ENCODE measurements at places on chromosomes 2 and 18.

DNA sequence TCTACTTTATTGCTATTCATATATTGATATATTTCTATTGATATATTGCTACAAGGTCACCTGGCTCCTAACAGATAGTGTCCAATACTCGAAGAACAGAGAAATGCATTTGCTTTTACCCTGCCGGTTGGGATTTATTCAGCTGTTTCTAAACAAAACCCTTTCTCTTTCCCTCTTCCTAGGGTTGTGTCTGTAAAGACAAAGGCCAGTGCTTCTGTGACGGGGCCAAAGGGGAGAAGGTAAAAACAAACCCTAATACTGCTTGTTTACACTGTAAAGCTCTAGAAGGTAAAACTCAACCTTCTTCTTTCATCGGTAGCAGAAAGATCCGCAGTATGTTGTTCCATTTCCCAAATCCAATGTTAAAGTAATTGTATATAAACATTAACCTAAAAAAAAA lies 73.4 kb downstream of the COL4A3 start:
- no peak for DNase-seq

DNA sequence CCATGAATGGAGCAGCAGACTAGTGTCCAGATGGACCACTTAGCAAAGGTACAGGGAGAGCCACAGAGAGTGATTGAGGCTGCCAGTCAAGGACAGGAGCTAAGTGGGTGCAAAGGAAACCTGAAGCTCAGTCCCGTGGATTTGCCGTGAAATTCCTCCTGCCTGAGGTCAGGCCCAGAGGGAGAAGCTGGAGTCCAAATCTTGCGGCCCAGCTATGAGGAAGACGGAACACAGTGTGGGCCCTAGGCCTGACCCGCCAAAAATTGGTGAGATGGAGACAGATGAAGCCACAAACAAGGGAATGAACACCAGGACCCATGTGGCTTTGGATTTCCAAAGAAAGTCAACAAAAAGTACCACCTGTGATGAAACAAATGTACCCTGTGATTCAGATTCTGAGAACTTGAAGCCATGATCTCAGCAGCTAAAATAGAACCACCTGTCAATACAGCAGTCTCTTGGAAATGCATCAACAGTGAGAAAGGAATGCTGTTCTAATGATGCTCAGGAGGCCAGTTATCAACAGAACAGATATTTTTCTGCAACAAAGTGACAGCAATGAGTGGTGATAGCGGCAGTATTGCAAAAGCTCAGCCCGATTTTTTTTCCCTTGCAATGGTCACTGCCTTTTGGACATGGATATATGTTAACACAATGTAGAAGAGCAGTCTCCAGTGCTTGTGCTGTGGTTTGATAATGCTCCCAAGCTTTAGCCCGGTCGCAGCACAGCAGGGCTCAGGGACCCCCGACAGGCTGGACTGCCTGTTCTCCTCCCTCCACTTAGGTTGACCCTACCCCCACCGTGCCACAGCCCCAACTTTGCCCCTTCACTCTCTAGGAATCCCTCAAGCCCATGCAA lies 10.7 kb downstream of the COL6A3 start:
- no peak for DNase-seq

DNA sequence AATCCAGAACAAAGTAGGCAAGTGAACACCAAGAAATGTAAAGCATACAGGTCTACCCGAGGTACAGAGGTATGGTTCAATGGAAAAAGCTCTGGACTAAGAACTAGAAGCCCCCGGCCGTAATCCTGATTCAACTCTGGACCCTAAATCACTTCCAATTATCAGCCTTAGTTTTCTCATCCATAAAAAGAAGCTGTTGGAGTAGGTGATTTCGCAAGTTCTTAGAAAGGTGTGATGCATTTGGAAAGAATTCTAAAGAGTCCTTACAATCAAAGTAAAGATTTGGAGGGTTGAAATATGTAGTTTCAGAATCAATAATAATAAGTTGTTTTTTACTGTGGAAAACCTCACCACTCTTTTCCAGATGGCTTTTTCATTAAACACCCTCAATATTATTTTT lies 622.1 kb upstream of the ID2 start:
- DNase-seq = no peak

DNA sequence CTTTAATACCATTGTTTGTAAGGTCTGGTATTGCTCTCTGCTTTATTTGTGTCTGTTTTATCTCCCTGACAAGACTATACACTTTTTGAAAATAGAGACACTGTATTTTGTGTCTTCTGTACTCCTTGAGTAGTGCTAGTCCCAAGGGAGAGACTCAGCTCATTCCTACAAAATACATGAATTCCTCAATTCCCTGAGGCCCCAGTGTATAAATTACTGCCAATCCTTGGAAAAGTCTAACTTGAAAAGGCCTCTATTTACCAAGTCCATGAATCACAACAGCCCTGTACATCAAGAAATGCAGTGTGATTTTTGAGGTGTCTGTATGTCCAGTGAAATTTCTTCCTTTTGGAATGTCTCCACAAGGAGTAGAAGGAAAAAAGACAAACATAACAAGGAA lies 34.9 kb upstream of the NEDD4L start:
- DNase-seq = no peak

DNA sequence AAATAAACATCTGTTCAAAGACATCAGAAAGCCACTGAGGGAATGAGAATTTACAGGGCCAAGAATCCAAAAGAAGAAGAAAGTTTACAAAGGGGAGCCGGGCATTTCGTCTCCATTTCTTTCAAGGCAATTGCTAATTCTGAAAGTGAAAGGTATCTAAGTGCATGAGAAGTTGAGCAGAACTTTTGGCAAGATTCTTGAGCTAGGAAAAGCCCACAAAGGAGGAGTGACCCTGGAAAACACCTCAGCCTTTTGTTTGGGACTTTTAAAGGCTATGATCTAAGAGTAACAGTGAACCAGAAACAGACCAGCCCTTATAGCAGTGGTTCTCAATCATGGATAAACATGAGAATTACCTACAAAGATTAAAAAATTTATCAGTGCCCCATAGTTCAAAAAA lies 87.4 kb downstream of the MDH1 start:
- DNase-seq = no peak

DNA sequence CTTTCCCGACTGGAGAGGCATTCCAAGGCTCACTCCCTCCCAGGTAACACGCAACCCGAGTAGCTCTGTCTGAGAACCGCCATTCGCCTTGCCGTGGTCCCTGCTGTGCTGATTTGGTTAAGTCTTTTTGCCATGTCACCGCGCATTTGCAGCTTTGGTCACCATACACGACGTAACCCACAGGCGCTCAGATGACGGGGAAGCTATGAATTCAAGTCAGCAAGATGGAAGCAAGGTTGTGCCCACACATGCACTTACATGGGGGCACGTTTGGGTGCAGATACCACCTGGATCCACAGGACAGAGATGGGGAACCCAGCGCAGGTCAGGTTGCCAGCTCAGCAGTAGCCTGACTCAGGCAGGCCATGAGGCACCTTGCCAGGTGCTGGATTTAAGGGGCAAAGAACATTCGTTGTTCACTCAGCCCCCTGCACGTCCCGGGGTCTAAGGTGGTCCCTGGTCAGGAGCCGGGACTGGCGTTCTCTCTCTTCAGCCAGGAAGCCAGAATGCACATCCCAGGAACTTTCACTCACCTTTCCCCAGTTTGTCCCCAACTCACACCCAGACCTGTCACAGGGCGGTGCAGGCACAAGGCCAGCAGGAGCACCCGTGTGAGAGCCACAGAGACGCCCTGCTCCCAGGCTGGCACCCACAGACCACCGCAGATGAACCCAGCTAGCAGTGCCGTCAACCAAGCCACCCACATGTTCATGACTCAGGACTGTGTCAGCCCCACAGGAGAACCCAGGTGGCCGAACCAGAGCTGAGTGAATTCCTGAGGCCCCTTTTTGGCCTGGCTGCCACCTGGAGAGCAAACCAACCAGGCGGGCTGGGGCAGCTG lies 19.9 kb downstream of the SNED1 start:
- no peak for DNase-seq

- DNase-seq = no peak
These were observed 68.9 kb downstream of the PTRHD1 start for GRCh38 chr2:24724111-24724775.

DNA sequence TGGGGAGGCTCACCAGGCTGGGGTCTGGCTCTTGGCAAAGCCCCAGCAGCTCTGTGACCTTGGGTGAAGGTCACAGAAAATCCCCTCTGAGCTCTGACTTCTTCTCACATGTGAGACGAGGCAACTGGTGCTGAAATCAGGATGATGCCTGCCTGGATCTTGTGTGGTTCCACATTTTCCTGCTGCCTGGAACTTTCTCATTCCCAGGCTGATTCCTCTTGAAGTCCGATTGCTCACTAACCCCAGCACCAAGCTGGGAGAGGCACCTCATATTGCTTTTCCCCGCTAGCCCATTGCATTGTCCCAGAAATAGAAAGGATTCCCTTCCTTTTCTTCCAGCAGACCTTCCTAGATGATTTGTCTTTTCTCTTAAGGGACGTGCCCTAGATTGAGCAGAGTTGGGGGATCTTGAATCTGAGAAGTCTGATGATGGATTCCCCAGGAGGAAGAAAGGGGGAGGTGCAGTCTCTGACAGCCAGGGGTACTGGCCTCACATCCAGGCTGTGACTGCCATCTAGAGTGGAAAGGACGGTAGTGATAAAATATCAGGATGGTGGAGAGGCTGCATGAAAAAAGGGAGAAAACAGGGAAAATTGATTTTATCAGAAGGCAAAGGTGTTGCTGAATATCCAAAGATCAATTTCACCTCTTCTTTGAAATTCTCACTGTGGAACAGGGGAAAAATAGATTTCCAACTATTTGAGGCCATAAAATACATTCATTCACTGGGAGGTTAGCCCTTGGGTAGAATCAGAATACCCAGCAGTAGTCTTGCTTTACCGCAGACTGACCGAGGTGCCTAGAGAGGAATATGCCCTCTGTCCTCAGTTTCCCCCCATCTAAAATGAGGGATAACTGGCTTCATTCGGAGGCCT lies 96.3 kb downstream of the FAM210A start:
- DNase-seq = no peak

DNA sequence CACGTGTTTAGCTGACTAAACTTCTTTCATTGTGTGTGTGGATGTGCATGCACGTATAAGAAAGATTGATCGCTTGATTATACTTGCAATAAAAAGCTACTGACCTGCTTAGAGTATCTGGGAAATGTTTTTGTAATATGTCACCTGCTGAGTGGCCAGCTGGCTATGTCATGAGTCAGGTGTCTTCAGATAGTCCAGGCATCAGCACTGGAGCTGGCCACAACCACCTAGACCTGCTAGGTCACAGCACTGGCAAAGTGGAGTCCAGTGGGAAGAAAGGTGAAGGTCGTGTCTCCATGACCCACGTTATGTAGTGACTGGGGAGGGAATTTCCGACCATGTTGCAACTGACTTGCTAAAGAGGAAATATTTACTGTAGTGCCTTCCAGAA lies 147.0 kb downstream of the ESCO1 start:
- no peak for DNase-seq

DNA sequence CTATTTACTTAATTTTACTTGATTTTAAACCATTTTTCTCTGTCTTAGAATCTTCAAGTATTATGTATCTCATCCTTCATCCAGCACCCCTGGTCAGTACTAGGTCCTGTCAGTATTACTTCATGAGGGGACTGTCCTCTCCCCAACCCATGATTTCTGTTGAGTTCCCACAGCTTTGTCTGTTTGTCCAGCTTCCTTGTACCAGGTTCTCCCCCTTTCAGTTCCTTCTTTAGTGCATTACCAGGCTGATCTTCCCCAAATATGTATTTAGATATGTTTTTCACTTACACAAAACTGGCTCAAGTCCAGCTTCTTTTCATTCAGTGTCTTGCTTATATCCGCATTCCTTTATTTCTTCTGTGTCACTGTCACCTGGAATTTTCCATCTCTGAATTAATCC lies 13.8 kb upstream of the TTC27 start:
- no peak for DNase-seq

- no peak for DNase-seq
These were observed 45.9 kb downstream of the ITPRID2 start for GRCh38 chr2:181937473-181937872.

- no peak for DNase-seq
These were observed 56.6 kb downstream of the BMPR2 start for GRCh38 chr2:202432776-202433175.

DNA sequence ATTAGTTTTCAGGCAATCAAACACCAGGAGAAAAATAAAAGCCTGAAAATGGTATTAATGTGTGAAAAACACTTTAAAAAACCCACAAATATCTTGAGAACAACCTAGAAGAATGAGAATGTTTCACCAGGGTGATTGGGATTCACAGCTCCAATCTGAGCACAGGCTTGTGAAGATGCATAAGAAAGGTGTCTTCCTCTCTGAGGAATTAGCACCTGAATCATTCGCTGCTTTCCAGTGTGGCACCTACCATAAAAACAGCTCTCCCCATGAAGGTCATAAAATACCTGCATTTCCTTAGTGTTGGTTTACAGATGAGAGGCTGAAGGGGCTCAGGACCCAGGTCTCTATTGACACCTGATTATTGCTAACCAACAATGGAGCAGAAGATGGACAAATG lies 499.7 kb upstream of the KLHL29 start:
- DNase-seq = no peak

- DNase-seq = no peak
These were observed 287.1 kb upstream of the ATP5MC3 start for GRCh38 chr2:175468431-175469098.

GRCh38 chr18:27556741-27557140 lies 371.6 kb upstream of the CHST9 start:
- DNase-seq = no peak

- no peak for DNase-seq
These were observed 186.4 kb downstream of the RNF152 start for GRCh38 chr18:61706276-61706915.

DNA sequence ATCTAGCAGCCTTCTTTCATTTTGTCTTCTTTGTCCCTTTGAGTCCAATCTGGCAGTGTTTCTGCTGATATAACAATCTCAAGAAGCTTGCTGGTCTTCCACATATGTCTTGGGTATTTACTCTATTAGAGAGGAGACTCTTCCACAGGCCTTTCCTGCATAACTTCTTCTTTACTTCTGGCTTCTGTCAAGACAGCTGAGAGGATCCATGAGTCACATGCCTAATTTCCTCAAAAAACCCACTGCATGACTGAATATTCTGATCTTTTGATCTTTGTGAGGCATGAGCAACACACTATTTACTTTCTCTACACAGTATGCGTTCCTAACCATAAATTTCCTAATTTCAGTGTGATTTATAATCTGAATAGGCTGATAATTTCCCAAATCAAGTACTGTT lies 5.1 kb upstream of the DCC start:
- DNase-seq = no peak

DNA sequence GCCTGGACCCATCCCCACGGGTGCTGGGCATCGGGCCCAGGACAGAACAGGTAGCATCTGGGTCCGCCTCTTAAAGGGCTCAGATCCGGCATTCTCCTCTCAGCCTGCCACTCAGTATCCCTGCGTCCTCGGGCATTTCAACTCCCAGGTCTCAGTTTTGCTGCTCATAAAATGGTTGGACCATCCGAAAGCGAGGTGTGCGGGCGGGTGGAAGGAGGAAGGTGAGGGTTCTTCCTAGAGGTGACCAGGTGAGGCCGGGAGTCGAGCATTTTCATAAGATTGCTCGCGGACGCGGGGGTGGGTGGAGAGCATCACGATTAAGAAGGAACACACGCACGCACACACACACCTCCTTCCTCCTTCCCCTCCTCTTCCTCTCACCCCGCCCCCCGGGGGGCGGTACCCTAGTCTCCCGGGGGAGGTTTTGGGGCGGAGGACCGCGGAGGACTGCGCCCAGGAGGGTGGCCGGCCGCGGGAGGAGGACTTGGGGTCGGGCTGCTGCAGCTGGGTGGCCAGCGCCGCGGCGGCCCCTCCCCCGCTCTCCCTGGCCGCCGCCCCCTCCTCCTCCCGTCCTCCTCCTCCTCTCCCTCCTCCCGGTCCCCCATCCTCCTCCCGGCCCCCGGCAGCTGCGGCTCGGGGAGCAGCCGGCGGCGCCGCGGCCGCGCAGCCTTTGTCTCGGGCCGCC lies 97.9 kb upstream of the GPR45 start:
- no peak for DNase-seq

Measured in HFF-Myc (cell line).